NCI-H2081 (cell line): ENCODE measurements at places on chromosomes 5 and 9.

- peak; percentile 62 for DNase-seq
Measured at GRCh38 chr9:21993893-21994555, at the start of gene CDKN2A. Gene CDKN2A (minus strand): TSS chr9:21994392.

DNA sequence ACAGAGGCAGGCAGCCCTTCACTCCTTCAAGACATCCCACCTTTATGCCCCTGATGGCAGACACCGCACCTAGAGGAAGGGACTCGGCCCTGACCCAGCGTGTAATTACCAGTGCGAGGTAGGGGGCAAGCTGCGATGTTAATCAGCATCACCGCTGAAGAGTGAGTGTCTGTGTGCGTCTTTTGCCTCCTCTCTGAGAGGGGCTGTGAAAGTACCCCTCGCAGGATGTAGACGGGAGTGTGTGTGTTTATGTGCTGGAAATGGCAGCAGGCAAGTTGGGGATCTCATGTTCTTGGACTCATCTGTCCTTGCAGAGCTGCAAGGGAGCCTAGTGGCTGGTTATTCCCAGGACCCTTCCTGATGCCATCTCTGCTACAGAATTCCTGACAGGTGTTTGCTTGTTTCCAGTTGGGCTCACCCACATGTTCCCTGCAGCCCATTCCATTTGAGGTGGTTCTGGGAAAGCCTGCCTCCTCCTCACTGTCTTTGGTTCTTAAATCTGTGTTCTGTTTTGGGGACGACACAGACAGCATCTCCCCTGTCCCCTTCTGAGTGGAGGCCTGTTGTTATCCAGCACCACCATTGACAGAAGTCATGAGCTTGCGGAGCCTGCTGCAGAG is 70.5 kb downstream of the ZNF618 start:
- no peak for DNase-seq

- DNase-seq = no peak
Measured at GRCh38 chr5:9733486-9733885, 103.3 kb upstream of the TAS2R1 start.

DNA sequence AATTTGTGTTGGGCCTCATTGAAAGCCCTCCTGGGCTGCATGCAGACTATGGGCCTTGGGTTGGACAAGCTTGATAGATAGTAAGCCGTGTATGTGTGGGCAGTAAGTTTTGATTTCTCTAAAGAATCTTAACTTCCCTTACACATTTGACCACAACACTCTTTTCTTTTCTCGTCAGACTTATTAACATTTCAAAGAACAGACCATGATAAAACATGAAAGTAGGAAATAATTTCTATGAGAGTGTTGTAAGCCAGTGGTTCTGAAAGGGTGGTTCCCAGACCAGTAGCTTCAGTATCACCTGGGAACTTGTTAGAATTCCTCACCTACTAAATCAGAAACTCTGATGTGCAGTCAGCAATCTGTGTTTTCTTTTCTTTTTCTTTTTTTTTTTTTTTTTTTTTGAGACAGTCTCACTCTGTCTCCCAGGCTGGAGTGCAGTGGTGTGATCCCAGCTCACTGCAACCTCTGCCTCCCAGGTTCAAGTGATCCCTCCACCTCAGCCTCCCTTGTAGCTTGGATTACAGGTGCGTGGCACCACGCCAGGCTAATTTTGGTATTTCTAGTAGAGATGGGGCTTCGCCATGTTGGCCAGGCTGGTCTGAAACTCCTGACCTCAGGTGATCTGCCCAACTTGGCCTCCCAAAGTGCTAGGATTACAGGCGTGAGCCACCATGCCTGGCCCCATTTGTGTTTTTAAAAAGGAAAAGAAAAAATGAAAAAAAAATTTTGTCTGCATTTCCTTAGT is 20.0 kb upstream of the GCNT1 start:
- DNase-seq = no peak

- no peak for DNase-seq
Measured at GRCh38 chr9:113622600-113623400, 159.3 kb downstream of the RGS3 start.

DNA sequence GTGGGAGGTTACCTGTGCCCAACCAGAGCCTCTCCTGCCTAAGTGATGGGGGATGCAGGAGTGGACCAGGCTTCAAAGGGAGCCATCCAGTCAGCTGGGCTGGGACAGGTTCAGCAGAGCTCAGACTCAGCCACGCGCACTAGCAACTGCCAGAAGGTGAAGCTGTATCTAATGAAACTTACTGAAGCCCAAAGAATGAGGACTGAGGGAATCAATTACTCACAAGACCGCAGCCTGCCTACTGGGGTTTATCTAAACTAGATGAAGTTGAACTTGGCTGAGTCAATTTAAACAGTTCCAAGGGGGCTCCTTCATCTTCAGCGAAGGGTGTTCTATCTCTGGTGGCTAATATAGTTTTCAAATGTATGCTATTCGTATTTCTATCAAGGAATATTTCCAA is 11.4 kb downstream of the HAND1 start:
- DNase-seq = no peak

- DNase-seq = no peak
Measured at GRCh38 chr5:118052503-118052902, 935.8 kb downstream of the DTWD2 start.

DNA sequence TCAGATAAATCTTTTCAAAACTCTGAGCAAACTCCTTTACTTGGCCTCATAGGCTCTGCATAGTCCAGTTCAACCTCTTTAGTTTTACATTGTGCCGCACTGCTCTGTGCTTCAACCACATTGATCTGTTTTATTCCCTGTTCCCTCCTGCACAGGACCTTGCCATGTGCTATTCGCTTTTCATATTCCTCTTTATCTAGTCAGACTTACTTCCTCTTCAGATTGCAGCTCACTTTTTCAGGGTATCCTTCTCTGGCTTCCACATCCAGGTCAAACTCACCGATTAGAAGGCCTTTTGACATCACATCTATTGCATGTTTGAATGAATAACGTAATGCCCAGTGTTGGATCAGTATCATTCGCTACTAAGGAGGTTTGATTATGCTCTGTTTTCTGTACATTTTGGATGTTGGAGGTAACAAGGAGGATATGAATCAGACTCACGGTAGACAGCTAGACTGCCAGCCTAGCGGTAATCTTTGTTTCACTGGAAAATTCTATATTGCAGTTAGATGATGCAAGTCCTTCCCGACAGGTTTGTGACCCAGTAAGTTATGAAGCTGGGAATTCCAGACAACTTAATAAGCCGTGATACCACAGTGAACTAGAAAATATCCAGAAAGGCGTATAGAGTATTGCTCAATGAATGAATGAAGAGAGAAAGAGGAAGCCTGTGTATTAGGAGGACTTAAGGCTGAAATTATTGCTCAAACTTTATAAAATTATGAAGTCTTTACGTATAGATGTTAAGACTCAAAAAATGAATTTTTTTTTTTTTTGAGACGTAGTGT is 65.7 kb downstream of the IQGAP2 start:
- DNase-seq = no peak

DNA sequence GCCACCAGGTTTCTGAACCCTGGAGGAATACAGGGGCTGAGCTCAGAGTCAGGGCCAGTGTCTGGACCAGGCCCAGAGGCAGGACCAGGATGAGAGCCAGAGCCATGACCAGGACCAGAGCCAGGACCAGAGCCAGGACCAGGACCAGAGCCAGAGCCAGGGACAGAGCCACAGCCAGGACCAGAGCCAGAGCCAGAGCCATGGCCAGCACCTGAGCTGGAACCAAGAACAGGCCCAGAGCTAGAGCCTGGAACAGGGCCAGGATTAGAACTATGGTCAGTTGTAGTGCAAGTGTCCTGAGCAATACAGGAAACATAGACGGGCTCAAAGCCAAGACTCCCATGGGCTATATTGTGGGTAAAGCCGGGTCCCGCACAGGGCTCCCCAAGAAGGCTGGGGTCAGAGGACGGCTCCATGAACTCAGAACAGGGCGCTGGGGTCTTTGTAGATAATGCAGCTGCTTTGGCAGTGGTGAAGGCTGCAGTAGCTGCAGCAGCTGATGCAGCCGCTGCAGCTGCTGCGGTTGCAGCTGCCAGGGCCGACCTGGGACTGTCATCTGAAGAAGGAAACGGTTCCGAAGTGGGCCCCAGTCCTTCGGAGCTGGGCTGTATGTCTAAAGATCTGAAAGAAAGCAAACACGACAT is 559 bp downstream of the SPAG8 start:
- DNase-seq = no peak

DNA sequence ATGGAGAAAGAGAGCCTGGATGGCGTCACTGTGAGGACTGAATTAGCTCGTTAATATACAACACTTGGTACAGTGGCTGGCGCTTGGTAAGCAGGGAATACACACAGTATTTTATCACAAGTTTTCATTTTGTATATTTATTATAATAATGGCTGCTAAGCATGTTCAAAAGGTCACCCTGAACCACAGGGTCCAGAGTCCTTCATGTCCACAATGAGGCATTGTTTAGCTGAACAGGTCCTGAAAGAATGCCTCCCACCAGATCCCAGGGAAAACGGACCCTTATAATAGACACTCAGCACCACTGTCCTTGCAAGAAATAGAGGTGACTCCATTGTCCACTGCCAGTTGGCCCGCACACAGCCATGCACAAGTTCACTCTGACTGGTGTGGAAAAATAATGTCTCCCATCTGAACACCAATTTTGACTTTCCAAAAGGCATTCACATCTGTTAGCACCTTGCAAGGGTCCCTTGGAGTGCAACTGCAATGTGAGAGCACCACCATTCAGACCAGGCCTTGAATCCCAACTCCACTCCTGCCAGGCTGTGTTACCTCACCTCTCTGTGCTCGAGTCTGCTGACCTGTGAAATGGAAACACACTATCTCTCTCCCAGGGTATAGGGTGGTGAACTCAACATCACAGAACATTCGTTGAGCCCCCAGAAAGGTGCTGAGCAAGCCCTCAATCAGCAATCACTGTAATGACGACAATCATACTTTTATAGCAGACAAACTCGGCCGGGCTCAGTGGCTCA is 3.9 kb downstream of the VDAC1 start:
- no peak for DNase-seq

DNA sequence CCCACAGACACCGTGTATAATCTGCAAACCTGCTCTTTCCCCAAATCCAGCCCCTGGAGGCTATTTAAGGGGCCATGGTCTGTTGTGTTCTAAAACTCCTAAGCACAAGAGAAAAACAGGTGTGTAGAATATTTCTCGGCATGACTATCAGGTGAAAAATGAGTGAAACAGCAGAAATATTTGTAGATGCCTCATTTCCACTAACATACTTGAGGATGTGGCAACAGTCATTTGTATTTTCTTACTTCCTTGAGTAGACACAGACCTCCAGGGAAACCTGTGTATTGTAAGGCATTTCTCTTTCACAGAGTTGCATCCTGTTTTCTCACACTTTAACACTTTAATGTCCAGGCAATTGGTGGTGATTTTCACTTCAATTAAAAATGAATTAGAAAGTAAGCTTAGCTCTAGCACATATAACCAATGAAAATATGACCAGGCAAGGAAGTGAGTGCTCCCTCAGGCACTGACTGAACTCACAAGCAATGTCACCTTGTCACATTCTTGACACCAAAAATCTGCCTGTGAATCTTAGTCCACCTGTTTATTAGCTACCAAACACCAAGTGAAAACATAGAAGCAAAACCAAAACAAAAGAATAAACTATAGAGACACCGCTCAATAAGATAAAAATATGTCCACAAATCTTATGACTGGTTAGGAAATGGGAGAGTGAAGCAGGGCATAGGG is 64.4 kb downstream of the DIRAS2 start:
- no peak for DNase-seq

GRCh38 chr9:105439428-105439827 is 8.4 kb upstream of the FSD1L start:
- no peak for DNase-seq
